ENCODE measurements at places on chromosomes 7 and 10. TPM values are rescaled to one million over a fixed set of nuclear protein-coding genes. Genes with fewer than 3 reads are reported as not detected.

HMX3 gene
- not detected for total RNA-seq

OR13A1 gene
- not detected for total RNA-seq

AKR1C4 gene
- total RNA-seq, result not detected

OR2A1 gene
- total RNA-seq, result 0.15 TPM

POU6F2 gene
- total RNA-seq, result not detected

COL1A2 gene
- 252 TPM for total RNA-seq

NUPR2 gene
- not detected for total RNA-seq

DNA sequence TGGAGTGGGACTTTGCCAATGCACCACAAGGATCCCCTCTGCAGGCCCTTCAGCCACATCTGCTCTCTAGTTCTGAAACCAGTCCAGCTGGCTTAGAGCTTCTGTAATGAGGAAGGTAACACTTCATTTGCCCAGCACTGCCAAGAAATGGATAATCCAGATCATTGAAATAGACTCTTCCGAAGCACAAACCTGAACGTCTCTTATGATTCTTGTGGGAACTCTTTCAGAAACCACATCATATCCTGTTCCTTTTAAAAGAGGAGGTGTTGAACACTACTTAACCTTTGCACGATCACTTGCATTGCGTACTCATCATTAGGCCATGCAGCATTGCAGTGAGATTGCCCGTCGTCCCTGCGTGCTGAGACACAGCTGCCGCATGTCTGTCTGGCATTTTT, 25.8 kb upstream of the PLPP4 start:
- DNase-seq, result no peak

- no peak for DNase-seq
These were observed 43.3 kb upstream of the ECHDC3 start for GRCh38 chr10:11698691-11699549.

DNA sequence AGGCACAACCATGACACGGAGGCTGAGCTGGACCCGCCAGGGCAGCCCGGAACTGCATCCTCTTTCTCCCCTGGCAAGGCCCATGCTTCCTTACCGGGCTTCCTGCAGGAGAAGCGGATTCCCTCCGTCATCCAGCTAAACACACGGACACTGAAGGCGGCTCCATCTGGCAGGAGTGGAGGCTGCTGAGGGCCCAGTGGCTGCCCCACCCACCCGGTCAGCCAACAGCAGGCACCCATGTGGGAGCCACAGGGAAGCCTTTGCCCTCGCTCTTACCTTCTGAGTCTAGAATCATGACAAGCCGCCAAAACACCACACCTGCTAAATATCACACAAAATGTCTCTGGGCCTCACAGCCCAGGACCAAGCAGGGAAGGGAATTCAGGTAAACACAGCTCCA, 321.6 kb upstream of the RNF32 start:
- DNase-seq, result no peak

DNA sequence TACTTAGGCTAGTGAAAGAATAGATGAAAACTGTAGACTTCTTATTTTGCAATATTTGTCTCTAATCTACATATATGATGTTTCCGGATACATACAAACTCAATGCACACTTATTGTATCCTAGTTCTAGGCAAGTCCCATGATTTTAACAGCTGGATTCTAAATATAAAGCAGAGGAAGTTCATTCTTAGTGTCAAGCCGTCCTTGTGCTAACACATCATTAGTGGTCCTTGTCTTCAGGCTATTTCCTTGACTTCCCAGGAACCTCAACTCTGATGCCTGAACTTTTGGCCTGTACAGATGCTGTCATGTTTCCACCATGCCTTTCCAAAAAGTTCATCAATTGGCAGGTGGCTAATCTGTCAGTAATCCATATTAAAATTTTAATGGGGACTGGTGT, 301.9 kb upstream of the DGKB start:
- DNase-seq, result no peak

GRCh38 chr10:127129104-127129503, 67.3 kb downstream of the INSYN2A start:
- DNase-seq, result no peak

GRCh38 chr10:117137031-117137910, 799 bp downstream of the VAX1 start:
- DNase-seq, result no peak

- no peak for DNase-seq
These were observed 57.4 kb downstream of the MKLN1 start for GRCh38 chr7:131385039-131385605.

GRCh38 chr10:79164075-79164474, 95.3 kb downstream of the ZMIZ1 start:
- no peak for DNase-seq

GRCh38 chr10:132765435-132765834, 20.5 kb downstream of the NKX6-2 start:
- no peak for DNase-seq

DNA sequence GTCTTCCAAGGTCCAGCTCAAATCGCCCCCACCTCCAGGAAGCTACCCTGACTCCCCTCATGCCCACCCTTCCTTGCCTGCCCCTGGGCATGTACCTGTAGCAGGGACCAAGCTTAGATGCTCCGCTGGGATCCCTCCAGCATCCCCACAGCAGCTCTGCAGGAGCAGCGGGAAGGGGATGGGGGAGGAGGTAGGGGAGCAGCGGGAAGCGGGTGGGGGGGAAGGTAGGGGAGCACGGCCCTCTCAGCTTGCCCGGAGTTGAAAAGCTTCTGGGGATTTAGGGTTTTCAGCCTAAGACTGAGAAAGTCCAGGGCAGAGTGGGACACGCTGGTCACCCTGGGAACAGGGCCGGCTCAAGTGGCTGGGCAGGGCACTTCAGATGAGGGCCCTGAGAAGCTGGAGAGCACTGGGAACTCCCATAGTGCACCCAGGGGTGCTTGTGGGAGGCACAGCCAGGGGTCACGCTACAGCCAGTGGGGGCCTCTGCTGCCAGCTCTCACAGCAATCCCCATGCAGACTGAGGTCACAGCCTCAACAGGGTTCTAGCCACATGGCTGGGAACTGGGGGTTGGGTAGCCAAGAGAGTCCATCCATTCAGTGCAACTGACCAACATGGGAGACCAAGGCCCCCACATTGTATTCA, 13.4 kb downstream of the WDR86 start:
- peak; percentile 65 for DNase-seq

DNA sequence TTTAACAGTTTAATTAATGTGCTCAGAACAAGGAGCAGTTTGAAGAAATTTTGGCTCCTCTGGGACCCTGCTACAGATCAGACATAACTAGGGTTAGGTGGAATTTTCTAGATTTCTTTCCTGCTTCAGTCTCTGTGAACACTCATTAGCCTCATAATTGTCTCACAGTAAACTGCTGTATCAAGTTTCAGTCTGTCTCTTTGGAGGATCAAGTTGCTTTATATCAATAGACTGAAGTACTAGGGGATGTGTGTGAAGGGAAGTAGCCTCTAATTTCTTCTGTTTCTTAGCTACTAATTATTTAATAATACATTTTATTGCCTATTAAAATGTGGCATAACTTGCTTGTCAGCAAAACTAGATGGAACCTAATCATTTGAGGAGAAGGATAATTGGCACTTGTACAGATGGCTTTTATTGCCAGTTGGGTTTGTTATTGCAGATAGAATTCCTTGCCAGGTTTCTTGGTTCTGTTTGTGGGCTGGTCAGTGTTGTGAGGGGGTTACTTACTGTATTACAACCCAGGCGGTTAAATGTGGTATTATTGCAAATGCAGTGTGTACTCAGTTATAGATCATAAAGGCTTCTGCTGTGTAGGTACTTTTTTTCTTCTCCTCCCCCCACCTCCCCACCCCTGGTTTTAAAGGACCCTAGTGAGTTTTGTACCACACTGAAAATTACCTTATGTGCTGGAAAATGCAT, 758.0 kb downstream of the AUTS2 start:
- no peak for DNase-seq

DNA sequence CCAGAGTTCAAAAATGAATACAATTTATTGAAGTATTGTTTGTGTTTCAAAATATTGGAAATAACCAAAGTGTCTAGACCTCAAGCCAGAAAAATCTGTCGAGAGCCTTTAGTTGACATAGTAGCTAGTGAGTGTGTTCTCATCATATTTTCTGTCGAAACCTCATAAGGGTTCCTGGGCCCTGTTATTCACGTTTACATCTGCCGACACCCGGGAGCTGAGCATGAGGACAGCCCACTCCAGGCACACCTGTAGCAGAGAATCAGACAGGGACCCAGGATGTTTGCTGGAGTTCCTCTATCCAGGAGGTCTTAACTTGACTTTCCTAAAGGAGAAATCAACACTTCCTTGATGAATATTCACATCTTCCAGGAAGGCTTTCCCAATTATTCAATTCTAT, 72.1 kb upstream of the FGL2 start:
- DNase-seq, result no peak

DNA sequence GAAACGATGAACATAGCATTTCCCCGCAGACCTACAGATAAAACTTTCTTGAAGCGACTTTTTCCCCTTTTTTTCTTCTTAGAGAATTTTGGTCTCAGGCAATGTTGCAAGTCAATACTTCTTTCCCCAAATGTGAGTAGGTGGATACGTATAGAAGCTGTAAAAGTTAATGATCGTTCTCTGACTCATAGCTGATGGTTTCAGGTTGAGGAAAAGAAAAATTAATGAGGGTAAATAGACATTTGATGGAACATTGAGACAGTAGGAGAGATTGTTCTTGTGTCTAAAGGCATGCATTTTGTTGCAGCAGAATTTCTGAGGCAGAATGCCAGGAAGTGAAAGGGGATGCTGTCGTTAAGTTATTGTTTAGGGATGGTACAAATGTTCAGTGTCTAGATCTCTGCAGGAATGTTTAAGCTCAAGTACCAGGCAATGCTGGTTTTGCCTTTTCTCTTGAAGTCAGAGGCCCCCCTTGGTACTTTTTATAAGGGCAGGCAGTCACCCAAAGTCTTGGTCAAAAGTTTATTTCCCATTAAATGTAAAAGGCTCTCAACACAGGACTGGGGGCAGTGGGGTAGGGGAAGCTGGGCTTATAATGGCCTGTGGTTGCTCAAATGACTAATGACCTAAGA, 9.3 kb downstream of the TCF7L2 start:
- no peak for DNase-seq

- peak; percentile 36 for DNase-seq
These were observed 44.5 kb upstream of the ZMIZ1 start for GRCh38 chr10:79024296-79024695.
